ENCODE measurements at places on chromosomes 6 and 20.

- DNase-seq: no peak
These were observed 13.8 kb downstream of the SPTLC3 start for GRCh38 chr20:13022401-13023155.

GRCh38 chr6:53309059-53309900, 39.5 kb downstream of the ELOVL5 start:
- no peak for DNase-seq

DNA sequence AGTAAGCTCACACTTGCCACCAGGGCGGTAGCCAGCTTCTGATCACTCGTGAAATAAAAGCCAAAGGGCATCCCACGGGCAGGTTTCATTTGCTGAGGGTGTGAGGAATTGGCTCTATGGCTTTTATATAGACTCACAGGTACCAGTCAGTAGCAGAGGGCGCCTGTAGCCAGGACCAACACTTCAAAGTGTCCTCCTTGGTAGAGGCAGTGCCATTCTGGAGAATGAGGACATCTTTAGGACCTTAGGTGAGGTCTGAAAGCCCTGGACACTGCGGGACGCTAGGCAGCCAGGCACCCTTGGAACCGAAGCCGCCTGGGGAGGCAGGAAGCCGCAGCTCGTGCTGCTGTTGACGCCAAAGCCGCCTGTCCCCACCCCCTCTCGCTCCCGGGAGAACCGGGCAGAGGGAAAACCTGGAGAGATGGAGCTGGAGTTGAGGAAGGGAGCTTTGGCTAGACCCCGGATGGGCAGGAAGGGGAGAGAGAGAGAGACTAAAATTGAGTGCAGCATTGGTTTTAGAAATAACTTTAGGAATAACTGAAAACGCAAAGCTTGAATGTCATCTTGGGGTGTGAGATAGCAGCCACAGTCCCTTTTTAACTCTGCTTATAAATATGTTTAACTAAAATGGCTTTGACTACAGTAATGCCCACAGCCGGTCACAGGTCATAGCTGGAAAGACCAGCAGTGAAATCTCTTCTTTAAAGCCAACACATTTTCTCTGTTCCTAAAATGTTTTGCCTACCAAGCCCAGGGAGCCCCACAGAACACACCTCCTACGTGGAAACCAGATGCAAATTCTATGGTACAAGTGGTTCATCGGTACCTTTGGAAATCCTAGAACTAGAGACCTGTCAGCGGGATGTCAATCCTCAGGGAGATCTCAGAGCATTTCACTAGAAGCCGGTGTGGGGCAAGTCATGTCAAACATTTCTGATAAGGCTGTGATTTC, 128.5 kb upstream of the CDYL start:
- DNase-seq: peak; percentile 80

DNA sequence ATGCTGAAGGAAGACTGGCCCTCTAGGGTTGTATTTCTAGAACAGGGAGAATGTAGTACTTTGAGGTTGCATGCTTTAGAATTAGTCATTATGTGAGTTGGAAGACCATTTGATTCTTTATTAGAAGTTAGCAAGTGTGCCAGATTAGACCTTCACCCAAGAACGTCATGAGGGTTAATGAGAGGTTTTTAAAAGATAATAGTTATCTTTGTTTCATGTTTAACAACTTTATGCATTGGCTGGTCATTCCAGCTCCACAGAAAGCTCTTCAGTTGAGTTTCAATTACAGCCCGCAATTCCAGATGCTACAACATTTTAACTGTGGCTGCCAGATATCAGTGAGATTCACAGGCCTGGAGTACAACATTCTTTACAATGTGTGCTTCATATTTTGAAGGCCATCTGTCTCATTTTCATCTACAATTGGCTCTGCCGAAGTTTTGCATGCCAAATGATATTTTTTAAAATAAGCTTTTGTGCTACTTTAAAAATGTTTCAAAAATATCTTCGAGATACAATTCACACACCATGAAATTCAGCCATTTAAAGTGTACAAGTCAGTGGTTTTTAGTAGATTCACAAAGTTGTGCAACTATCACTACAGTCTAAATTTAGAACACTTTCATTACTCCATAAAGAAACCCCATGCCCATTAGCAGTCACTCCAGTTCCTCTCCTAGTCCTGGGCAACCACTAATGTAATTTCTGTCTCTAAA, 61.1 kb upstream of the FBXO30 start:
- DNase-seq: no peak

DNA sequence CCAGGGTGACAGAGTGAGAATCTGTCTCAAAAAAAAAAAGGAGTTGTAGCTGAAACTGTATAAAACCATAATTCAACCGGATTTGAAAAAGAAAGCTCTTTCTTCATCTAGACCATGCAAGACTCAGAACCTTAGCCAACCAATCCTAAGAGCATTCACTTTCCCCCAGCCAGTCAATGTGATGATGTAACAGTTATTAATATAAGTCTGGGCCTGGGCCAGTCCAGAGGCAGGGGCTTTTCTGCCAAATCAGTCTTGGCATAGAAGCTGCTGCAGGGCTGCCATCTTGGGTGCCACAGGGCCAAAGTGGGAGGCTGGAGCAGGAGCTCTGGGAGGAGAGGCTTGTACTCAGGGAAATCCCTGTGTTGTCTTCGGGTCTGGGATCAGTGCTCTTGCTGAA, 288.4 kb downstream of the CLIC5 start:
- no peak for DNase-seq

- no peak for DNase-seq
These were observed 494.8 kb upstream of the MAN1A1 start for GRCh38 chr6:119844387-119844786.

- no peak for DNase-seq
These were observed 142.2 kb downstream of the NFATC2 start for GRCh38 chr20:51400051-51400926.

DNA sequence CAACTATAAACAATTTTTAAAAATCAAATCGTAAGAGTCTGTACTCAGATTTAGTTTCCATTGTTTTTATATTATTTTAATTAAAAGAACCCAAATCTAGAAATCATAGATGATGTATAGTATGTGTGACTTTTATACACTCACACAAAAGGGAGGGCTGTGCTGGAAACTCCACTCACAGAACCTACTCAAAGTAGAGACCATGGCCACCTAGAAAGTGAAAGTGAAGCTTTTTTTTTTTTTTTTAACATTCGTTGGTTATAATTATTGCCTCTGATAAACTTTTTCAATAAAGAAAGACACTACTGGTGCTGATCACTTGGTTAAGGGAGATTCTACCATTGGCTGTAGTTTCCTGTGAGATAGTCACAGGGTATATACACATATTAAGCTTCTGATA, 37.9 kb upstream of the PRL start:
- DNase-seq: no peak

GRCh38 chr6:151716526-151716932, 91.0 kb upstream of the ESR1 start:
- DNase-seq: no peak

GRCh38 chr20:19633985-19634384, 124.1 kb upstream of the RIN2 start:
- no peak for DNase-seq

GRCh38 chr6:19153270-19153980, 683.7 kb upstream of the ID4 start:
- no peak for DNase-seq

GRCh38 chr6:42104095-42104803, 38.2 kb downstream of the C6orf132 start:
- DNase-seq: peak; percentile 55

GRCh38 chr6:115882771-115883170, 177.9 kb downstream of the FRK start:
- no peak for DNase-seq
